ENCODE measurements at places on chromosomes 12 and 14.

GRCh38 chr14:104723651-104724406 is at the start of gene ADSS1:
Gene ADSS1, plus strand, starts transcription at chr14:104724229. Its CDS starts 42 bp downstream, at chr14:104724271.
- DNase-seq, result peak; percentile 77

DNA sequence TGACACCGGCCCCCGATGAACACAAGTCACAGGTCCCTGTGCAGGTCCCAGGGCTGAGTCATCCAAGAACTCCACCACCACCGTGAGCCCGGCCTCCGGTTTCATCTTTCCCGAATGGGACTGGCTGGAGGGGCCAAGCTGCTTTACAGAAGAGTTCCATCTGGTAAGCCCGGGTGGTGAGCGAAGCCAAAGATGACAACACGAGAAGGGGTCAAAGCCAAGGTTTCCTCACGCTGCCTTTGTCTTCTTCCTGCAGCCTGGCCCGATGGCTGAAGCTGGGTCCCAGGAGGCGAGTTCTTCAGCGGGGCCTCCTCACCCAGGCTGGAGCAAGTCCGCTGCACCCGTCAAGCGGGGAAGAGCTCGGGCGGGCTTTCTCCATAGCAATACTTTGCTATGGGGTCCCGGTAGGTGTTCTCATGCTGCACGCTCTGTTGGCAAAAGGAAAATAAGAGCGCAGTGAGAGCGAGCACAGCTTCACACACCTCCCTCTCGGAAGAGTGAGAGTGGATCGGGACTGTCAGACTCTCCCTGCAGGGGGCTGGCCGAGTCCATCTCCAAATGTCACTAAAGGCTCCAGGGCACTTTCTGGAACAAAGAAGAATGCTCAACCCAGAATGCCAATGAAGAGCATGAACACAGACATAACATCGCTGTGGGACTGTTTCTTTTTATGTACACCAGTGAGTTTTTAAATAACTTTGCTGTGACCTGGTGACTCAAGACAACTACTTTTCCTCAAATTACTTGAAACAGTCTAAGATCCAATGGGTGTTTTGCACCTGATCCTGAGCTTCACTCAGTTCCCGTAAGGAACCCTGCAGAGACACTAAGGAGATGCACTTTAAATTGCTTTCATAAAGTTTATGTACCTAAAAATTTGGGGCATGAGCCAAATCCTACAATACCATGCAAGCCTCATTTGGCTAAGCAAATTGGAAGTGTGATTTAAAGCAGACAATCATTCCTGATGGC is 20.1 kb downstream of the SPRING1 start:
- no peak for DNase-seq

DNA sequence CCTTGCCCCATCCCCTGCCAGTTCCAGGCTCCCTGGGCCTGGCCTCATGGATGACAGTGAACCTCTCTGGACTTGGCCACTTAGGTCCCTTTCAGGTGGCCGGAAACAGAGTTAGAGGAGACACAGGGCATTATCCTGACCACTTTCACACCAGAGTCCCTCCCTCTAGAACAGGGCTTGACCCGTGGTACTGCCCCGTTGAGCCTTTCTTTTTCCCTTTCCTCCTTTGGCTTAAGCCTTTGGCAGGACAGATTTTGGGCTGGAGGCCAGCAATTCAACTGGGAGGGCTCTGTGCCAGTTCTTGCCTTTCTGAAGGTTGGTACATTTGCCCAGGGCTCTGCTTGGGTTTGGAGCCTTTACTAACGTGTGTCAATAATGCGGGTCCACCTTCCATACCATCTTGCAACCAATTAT is 22.8 kb downstream of the TPCN1 start:
- DNase-seq, result no peak

DNA sequence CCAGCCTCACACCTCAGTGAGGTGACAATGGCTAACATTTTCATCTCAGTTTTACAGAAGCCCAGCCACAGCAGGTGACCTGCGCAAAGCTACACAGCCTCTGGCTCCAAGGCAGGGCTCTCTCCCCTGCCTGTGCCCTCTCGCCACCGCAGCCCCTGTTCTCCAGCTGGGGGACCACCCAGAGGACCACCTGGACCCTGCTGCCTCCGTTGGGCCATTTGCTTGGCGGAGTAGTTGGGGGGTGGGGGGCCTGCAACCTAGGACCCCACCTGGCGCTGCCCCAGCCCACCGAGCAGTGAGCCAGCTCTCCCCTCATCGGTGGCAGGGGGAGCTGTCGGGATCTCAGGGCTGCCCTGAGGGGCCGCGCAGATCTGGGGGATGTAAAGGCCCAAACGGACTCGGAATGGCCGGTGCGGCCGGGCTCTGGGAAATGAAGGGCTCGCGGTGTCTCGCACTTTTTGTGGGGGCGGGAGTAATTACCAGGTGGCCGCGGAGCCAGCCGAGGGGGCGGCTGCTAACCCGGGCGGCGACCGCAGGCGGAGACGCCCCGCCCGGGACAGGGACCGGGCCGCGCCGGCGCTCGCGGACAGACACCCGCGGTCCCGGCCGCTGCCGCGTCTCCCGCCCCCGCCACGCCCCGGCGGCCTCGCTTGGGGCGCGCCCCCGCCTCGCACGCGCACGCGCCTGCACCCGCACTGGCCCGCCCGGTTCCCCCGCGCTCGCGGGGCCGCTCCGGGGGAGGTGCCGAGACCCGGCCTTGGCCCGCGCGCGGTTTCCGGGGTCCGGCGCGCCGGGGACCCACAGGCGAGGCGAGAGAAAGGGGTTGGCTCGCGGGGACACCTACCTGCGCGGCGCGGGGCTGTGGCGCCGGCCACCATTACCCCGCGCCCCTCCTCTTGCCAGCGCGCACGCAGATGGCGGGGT is 8.6 kb upstream of the GPR68 start:
- DNase-seq, result no peak

- DNase-seq, result no peak
Measured at GRCh38 chr14:80393766-80394165, 182.5 kb upstream of the DIO2 start.

GRCh38 chr14:96029089-96029645 is 10.0 kb upstream of the C14orf132 start:
- DNase-seq, result no peak

- DNase-seq, result no peak
Measured at GRCh38 chr12:53939141-53940108, 794 bp downstream of the HOXC13 start.

DNA sequence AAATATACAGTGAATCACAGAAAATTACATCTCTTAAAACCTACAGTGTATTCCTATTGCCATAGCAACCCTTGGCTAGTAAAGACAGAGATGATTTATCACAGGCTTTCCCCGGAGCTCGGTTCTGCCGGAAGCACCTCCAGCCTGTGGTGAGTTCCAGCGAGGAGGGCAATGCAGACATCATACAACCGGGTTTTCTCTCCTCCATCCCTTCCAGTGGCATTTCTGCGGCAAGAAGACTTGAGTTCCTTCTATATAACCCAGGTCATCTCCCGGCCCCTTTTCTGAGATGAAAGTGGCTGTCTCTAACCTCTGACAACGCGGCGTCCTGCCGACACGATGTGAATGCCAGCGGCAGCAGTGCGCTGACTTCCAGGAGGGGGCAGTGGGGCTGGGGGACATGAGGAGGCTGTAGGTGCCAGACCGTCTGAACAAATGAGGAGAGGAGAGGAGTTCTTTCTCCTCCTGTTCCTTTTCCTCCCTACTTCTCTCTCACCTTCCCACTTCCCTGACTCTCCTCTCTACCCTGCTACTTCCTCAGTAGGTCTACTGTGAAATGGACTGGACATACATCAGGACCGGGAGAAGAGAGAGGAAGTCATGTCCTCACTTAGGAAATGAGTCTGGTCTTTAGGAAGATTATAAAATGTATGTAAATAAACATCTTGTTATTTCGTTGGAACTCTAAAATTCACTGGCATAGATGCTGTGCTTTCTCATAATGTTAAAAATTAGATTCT is 68.6 kb upstream of the MAX start:
- peak; percentile 54 for DNase-seq

DNA sequence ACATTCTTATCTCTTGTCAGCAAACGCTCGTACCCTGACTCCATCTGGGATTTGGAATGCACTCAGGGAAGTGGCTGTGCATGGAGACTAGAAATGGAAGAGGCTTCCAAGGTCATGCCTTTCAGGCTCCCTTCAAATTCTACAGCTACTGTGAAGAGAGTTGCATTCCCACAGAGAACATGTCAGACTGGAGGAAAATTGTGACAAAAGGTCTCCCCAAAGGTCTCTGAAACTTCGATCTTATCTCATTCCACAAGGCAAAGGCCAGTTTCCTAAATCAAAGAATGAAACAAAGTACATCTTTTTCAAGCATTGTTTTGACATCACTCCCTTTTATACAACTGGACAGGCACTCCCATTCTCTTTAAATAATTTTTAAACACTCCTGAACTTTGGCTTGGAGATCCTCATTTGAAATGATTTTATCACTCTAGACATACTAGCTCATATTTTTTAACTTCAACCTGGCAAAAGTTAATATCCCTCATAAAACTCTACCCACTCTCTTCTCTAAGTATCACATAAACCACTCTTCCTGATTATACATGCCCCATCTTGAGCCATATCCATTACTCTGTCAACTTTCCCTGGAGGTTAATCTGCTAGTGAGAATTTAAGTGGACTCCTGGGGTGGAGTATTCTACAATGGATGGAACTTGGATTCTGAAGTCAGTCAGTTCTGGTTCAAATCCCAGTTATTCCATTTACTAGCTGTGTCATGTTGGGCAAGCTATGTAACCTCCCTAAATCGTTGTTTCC is 218.1 kb upstream of the HMGA2 start:
- DNase-seq, result no peak

GRCh38 chr12:41932470-41932991 is 212.1 kb downstream of the GXYLT1 start:
- DNase-seq, result no peak

- no peak for DNase-seq
Measured at GRCh38 chr14:95102680-95103044, 54.7 kb downstream of the DICER1 start.

DNA sequence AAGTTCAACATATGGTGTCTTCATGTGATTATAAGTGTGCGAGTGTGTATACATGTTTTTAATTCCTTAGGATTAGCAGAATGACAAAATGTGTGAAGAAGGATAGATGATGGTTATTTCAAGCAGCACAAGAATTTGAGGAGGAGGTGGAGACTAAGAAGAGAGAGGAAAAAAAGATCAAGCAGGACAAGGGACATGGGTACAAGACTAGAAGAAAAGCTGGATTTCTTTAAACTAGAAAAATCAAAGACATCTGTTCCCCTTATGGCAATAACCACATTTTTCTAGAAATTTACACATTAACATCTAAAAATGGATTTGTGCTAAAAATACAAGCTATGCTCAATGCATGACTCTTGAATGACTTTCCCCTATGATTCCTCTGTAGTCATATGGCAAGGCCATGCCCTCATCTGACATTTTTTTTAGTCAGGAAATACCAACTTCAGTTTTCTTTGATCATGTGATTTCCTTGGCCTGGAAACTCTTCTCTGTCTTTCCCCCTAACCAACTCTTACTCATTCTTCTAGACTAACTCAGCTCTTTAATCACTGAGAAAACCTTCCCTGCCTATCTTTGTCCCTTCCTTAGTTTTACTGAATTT is 435.8 kb downstream of the NRXN3 start:
- DNase-seq, result no peak

GRCh38 chr14:100567009-100567876 is 20.0 kb downstream of the BEGAIN start:
- DNase-seq, result no peak

DNA sequence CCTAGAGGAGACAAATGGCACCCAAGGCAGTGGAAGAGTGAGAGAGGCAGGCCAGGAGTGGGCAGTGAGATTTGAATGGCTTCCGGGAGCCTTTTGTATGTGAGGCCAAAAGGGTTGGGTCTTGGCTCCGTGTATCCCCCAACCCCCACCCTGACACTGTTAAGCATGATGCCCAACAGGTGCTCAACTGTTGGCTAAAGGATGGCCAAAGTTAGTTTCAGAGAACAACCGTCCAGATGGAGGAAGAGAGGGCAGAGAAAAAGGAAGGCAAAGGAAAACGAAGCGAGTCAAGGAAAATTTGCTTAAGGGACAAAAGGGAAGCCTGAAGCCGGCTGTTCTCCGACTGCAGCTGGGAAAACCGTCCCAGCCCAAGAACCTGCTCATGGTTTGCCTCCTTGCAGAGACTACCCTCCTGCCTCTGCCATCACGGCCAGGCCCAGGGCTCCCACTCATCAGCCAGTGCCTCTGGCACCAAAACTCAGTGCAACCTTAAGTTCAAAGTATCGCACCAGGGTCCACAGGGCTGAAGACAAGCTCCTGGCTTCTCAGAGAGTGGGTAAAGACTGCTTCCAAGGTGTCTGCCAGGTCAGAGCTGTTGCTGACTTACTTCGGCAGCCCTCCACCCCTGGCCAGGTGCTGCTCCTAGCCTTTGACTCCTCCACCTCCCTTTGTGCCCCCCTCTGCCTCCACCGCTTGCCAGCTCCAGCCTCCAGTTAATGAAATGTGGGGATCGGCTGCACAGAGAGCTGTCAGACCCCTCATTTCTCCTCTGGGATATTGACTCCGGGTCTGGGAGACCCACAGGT is 4.2 kb upstream of the C1QL4 start:
- DNase-seq, result no peak

DNA sequence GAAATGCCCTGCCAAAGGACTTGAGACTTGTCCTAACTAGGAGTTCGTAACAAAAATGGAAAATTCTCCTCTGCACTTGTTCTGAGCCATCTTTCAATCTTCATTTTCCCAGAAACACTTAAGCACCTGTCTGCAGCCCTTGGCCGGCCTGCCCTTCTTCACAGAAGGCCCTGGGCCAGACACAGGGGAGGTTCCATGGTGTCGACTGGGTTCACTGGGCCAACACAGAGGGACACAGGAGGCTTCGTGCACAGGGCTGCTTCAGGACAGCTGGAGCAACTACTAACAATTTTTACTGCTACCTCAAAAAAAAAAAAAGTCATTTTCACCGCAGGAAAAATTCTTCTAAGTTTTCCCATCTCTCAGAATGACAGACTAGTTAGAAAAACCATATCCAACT is 19.6 kb downstream of the NID2 start:
- DNase-seq, result no peak

DNA sequence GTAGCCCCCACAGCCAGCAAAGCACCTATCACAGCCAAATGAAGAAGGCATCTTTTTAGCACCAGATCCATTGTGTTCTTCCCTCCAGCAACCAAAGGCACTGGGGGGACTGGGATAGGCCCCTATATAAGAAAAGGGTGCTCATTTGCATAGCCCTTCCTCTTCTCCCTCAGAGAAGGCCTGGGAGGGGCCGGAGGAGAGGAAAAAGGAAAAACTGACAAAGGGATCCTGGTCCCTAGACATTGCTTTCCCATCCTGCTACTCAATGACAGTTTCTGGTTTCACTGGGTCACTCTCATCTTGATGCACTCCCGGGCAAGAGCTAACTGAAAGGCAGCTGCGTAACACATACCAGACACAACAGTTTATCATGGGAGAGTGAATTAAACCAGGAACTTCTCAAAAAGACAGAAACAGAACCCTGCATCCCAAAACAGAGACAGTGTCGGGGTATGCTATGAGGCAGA is at the start of gene PMEL:
Gene PMEL, minus strand, starts transcription at position 102 of the 467 bp plus-strand sequence. Its CDS starts 31 bp downstream, at position 71.
- no peak for DNase-seq

- no peak for DNase-seq
Measured at GRCh38 chr14:95137804-95138167, 19.5 kb downstream of the DICER1 start.

- DNase-seq, result no peak
Measured at GRCh38 chr12:25332143-25332542, 81.4 kb upstream of the KRAS start.
